Dermis blood vessel endothelial cell (primary cell): ENCODE measurements at places on chromosomes 7 and 10. TPM values are rescaled to one million over a fixed set of nuclear protein-coding genes. Genes with fewer than 3 reads are reported as not detected.

Gene DLX6
- total RNA-seq = not detected in 2 replicates

Gene C10orf67
- not detected in 2 replicates for total RNA-seq

Gene NACAD
- 0.68 and 1.9 TPM in 2 replicates for total RNA-seq

Gene CRHR2
- total RNA-seq = not detected in 2 replicates

Gene ODAD2
- 0.85 and 3.8 TPM in 2 replicates for total RNA-seq

Gene SPDYE3
- total RNA-seq = not detected in 2 replicates

Gene FAM25G
- total RNA-seq = not detected in 2 replicates

Gene FAM180A
- total RNA-seq = not detected in 2 replicates

Gene MKX
- 0.14 TPM in 1 of 2 replicates, not detected in the other for total RNA-seq

Gene ZNF800
- 15.2 and 15.8 TPM in 2 replicates for total RNA-seq
